NCI-H2107 (cell line): ENCODE measurements at places on chromosomes 6 and 20.

DNA sequence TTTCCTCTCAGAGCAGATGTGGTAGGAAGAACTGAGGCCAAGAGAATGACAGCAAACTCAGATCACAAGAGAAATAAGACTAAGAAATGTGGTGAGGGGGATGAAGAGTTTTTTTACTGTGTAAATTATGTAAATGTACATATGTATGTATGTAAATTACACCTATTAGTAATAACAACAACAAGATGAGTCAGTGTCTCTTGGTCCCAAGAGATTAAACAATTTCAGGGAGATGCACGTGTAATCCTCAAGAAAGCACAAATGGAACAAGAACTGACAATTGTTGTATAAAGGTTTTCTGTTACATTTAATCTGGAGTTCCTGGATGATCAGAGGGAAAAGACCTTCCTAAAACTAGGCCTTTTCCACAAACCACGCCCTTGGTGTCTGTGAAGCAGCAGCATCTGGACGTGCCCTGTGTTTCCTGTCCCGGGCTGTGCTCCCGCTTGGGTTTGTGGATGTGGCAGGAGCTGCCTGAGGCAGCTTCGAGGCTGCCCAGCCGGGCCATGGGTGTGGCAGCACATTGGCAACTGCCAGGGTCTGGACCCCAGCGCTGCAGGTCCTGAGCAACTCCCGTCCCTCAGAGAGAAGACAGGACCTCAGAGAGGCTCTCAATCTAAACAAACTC is 994 bp downstream of the CLDN20 start:
- DNase-seq: no peak

DNA sequence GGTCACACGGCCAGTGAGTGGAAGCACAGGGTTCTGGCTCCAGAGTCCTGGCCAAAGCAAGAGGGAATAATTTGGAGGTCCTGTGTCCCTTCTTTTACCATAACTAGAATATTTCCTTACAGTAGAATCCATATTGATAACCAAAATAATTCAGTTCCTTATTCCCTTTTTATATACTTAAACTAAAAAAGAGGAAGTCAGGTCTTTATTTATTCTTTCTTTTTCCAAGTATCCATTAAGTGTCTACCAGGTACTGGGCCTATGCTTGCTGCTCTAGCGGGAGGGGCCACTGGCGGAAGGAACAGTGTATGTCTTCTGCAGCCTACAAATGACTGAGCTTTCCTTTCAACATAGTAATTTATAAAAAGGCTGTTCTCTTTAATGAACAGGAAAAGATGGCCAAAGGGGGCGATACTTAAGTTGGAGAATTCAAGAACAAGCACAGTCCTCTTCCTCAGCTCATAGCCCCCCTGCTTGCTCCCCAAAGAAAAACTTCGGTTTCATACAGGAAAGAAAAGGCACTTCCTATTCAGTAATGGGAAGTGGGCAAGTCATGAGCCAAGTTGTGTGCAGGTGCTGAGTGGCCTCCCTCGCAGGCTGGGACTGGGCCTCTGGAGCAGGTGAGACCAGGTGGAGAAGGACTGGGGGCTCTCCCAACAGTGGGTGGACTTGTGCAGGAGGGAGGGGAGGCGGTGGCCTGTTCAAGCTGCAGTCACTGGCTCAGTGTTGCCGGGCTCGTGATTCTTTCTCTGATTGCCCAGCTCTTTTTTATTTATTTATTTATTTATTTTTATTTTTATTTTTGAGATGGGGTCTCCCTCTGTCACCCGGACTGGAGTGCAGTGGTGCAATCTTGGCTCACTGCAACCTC is 110.9 kb downstream of the ARMC2 start:
- no peak for DNase-seq

DNA sequence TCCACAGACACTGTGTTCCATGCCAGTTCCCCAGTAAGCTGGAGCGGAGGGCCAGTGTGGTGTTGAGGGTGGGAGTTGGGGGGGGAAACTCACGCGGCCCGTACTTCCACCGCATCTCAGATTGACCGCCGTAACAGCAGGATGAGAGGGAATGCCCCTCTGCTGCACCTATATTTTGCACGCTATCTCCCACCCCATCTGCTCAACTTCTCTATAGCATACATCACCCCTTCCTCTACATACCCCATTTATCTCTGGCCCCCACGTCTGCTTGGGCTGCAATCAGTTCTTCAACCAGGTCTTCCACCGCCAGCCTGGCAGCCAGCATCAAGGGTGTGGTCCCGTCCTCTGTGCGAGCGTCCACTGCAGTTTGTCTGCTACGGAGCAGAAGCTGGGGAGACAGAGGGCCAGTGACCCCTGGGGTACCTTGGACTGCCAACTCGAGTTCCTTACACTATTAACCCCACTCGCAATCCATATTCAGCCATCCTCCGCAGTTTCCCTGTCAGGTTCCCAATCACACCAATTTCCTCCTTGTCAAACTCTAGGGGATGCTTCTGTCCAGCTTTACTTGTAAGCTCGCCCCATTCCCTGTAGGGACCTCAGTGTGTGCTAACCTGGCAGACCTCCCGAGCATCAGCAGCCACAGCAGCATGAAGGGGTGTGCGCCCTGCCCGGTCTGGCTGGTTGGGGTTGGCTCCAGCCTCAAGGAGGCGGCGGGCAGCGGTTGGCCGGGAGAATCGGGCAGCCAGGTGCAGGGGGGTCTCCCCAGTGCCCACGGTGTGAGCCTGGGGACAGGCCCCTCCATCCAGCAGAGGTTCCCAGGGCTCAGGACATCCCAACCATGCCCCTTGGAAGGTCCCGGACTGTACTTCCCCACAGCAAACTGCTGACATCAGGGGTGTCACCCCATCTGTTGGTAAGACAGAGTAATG is 4.5 kb upstream of the GPSM3 start:
- DNase-seq: no peak

DNA sequence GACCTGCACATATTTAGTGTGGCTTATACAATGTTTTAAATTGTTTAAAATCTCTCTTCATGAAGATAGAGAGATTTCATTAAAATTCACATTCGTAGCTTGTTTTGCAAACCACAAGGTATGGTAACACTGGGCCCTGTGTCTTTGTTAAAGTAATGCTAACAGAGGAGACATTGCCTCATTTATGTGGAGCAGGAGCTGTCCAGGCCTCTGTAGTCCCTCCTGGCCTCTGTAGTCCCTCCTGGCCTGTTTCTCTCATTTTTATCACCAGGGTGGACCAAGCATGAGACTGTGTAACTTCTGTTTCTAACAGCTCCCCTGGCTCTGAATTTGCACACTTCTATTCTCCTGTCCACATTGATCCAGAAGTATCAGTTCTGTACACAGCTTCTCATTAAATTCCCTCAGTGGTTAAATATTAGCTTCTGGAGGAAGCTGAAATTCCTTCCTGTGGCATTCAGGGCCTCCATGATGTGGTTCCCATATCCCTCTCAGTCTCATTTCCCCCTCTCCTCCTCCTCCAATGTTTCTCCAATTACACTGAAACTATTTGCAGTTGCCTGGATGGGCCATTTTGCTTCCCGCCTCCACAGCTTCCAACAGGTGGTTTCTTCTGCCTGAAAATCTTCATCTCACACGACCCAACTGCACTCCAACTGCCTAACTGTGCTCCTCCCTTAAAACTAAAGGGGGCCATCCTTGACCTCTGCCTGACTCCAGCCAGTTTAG is 340.4 kb downstream of the SYNE1 start:
- no peak for DNase-seq

DNA sequence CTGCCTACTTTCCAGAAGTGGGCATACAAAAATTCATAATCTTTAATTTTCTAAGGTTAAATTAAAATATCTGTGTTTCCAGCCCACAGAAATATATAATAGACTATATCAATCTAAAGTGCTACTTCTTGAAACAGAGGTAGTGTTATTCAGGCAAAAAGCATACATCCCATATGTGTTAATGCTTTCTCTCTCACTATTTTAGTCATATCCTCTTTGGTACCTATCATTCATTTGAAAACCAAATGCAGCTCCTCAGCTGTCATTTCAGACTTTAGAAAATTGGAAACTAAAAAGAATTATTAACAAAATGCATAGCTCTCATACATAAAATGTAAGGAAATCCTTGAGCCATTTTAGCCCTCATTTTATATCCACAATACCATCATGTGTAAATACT is 925 bp downstream of the FHL5 start:
- DNase-seq: no peak

DNA sequence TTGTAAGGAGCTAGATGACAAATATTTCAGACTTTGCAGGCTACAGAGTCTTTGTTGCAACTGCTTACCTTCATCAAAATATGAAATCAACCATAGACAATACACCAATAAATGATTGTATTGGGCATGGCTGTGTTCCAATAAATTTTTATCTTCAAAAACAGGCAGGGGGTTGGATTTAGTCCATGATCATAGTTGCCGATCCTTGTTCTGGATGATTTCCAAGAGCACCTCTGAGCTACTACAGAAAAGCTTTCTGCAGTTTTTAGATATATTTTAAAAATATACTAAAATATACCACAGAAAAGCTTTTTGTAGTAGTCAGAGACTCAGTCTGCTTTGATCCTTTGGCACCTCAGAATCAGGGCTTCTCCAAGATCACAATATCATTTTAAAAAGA is 145.0 kb downstream of the HTR1B start:
- no peak for DNase-seq

GRCh38 chr6:34595332-34596184 is 39.4 kb upstream of the SPDEF start:
- DNase-seq: no peak

DNA sequence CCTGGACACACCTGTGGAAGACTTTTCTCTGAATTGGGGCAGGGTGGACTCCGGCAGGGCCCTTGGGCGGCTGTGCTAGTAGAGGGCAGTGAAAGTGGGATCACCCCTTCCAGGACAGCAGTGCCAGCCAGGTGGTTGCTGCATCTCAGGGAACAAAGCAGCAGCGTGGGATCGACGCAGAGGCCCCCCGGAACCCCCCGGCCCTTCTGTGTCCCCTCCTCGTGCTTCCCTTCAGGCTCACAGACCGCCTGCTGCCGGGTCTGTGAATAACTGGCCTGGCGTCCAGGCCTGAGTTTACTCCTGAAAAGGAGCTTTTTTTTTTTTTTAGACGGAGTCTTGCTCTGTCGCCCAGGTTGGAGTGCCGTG is 8.9 kb upstream of the DNAJC5 start:
- DNase-seq: no peak

DNA sequence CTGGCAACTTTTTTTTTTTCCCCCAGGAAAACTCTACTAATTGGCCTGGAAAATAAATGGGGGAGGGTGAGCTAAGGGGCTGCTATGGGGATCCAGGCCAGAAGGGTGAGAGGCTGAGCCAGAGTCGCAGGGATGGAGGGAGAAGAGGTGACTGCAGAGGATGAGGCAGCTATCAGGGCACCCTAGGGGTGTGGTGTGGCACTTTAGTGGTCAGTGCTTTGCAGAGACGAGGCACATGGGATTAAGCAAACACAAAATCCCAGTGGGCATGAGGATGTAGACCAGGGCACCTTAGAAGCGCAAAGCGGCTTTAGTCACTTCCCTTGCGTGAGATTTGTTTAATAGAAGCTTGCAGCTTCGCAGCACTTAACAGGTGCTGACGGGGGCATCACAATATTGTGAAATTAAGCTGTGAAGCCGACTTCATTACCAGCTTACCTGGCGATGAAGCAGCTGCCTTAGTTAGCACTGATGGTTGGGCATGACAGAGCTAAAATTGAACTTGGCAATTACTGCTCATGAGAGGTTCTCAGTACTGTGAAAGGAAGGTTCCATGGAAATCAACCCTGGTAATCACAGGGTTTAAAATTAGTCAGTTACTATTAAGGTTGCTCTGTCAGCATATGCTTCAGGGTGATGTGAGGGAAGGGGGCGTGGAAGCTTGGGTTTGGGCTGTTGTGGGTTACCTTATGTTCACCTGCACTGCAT is 26.0 kb downstream of the TOX2 start:
- DNase-seq: no peak

GRCh38 chr20:60144974-60145527 is 186.8 kb downstream of the CDH26 start:
- no peak for DNase-seq

GRCh38 chr20:32473231-32474008 is 111.7 kb downstream of the NOL4L start:
- no peak for DNase-seq

DNA sequence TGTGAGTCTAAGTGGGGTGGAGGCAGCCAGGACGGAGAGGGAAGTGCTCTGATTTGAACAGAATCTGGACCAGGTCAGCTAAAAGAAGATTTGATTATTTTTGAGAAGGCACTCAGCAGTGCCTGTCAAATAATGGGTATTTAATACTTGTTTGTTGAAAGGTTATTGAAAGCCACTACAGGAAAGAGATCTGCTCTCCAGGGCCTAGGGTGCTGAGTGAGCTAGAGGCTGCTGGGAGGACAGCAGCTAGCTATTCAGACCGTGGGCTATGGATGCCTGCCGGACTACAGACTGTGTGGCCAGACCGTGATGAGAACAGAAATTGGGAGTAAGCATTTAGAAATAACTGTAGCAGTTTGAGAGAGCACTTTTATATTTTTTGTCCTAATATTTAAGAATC is 8.8 kb downstream of the SLC35F1 start:
- DNase-seq: no peak

GRCh38 chr20:16433293-16433580 is 140.0 kb downstream of the KIF16B start:
- no peak for DNase-seq

- DNase-seq: no peak
These were observed 380.7 kb upstream of the CITED2 start for GRCh38 chr6:139754898-139755775.

DNA sequence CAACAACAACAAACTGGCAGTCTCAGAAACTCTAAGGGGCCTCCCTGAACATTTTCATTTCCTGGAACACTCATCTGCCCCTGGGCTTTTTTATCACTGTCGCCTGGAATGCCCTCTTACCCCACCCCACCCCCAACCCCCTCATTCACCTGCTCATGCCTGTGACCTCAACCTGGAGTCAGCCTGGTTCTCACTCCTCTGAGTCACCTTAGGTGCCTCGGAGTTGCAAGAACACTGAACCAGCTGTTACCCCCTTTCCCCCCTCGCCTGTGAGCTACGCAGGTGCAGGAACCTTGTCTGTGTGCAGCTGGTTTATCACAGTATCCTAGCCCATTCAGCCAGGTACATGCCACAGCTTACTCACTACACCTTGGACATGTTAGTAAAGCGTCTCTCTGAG is 12.8 kb upstream of the SNAI1 start:
- no peak for DNase-seq

- DNase-seq: no peak
These were observed 92.3 kb downstream of the FIG4 start for GRCh38 chr6:109783250-109783986.

DNA sequence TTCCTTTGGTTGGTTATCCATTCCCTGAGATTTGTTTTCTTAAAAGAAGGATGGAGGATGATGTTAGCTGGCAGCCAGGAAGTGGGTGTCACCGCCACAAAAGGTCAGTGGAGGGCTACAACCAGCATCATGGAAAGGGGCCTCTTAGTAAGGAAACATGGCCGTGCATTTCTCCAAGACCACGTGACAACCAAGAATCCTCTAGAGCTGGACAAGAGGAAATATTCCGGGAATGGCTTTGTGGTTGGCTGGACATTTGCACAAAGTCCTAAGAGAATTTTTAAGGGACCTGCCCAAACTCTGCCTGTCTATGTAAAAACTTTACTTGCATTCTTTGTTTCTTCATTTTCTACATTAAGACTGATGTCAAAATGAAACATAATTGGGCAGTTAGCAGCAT is 399.9 kb upstream of the MARCKS start:
- DNase-seq: no peak

GRCh38 chr20:48957533-48957932 is 36.0 kb downstream of the ARFGEF2 start:
- no peak for DNase-seq
